ENCODE measurements at places on chromosomes 6 and 20.

DNA sequence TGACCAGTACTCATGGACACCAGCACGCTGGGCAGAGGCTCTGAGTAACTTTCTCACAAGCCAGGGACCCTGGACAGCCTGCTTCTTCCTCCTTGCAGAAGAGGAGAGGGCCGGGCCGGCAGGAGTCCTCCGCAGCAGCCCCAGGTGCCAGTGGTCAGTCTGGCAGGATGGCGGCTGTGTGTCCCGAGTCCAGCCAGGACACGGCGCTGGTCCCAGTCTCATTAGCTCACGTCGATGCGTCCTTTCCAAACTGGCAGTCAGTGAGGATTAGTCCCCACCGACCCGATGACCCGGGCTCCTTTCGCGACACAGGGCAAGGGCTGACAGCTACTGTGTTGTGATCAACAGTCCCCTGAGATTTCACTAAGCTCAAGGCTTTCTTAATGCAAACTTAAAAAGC is 267.0 kb downstream of the TAF4 start:
- DNase-seq: no peak

GRCh38 chr6:40788661-40789655 is 201.8 kb upstream of the LRFN2 start:
- DNase-seq: peak; percentile 17

DNA sequence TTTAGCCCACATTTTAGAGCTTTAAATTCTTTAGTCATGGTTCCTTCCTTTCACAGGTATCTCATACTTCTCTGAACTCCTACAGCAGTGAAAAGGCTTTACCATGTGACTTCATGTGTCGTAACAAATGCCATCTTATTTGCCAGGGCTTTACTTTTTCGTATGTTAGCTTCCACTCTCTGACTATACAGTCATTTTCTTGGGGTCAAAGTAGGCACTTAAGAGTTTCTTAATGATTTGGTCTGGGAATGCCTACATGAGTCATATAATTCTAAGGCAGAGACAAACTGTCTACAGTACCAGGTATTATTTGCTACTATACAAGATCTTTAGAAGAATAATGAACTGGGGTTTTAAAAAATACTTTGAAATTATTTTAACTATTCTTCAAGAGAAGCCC is 15.0 kb downstream of the RAB23 start:
- DNase-seq: no peak

GRCh38 chr6:105805501-105806023 is 280.6 kb upstream of the PRDM1 start:
- no peak for DNase-seq

GRCh38 chr6:36319436-36319762 is 17.3 kb downstream of the BNIP5 start:
- no peak for DNase-seq

DNA sequence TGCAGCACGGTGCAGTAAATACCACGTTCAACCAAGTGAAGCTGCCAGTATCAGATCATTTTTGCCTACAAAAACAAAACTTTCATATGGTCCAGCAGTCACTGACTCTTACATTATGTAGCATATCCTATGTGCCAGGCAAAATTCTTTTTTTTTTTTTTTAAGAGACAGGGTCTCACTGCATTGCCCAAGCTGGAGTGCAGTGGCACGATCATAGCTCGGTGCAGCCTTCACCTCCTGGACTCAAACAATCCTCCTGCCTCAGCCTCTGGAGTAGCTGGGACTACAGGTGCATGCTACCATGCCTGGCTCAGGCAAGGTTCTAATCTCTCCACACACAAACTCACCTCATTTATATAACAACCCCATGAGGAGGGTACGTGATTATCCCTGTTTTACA is 208.6 kb upstream of the JARID2 start:
- no peak for DNase-seq

GRCh38 chr20:34458631-34459030 is 57.6 kb upstream of the DYNLRB1 start:
- DNase-seq: no peak

DNA sequence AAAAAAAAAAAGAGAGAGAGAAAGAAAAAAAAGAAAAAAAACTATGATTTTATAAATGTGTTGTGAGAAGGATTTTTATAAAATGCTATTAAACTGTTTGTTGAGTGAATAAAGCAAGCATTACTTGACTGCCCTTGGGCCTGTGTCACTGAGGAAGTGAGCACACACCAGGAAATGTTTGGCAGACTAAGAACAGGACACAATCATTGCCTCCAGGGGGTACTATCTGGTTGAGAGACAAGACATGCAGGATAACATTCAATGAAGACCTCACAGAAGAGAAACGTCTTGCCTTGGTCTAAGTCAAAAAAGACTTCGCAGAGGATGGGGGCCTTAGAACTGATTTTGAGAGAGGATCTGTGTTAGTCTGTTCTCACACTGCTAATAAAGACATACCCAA is 40.6 kb downstream of the MTFR2 start:
- DNase-seq: no peak

- peak; percentile 34 for DNase-seq
Observed at GRCh38 chr6:12605888-12606345, 110.7 kb upstream of the PHACTR1 start.

GRCh38 chr6:150336299-150336698 is 32.5 kb upstream of the IYD start:
- DNase-seq: no peak

DNA sequence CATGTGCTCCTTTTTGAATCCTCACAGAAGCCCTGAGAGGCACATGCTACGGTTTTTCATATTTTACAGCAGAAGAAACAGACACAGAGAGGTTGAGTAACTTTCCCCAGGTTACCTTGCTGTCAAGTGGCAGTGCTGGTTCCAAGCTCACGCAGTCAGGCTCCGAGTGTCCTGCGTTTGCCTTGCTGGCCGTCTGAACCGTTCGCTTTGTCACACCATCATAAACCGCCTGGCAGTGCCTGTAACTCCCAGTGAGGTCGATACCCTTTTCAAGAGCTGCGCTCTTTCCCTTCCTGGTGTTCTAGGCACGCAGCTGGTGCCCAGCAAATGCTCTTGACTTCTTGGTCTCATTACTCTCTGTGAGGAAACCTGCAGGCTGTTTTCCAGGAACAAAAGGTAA is 31.3 kb upstream of the KCNG1 start:
- DNase-seq: no peak

GRCh38 chr6:168047841-168048723 is 30.9 kb downstream of the FRMD1 start:
- DNase-seq: no peak

DNA sequence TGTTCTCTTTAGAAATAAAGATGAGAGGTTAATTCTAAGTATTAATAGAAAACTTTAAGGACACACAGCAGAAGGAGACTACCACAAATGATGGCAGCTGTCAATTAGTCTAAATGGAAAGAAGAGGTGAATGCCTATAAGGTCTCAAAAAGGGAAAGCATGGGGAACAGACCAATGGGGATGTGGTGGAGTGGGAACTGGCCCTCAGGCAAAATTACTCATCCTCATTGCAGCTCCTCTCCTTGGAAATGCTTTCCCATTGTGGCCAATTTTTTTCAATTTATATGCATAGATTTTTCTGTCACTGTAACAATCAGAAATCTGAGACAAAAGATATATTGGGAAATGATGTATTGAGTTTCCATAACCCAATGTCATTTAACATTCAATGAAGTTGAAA is 222.9 kb upstream of the DEFB112 start:
- DNase-seq: no peak

DNA sequence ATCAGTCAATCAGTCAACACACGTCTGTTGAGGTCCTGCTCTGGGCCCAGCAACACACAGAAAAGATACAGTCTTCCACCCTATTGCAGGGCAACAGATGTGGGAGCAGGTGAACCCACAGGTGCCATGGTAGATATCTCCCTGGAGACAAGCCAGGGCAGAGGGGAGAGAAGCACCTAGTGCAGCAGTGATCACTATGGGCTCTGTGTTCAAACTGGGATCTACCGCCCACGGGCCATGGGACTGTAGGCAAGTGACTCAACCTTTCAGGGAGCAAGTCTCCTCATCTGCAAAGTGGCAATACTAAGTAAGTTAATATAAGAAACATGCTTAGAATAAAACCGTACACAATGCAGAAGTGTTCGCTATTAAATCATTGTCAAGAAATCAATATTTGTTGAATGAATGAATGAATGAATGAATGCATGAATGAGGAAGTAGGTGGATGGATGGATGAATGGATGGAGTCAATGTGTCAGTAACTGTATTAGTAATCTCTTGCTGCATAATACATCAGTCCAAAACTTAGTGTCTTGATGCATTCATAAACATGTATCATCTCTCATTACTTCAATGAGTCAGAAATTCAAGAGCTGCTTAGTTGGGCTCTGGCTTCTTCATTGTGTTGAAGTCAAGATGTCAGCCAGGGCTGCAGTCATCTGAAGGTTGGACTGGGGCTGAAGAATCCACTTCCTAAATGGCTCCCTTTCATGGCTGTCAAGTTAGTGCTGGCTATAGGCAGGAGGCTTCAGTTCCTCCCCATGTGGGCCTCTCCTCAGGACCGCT is 31.9 kb upstream of the NFATC2 start:
- no peak for DNase-seq

DNA sequence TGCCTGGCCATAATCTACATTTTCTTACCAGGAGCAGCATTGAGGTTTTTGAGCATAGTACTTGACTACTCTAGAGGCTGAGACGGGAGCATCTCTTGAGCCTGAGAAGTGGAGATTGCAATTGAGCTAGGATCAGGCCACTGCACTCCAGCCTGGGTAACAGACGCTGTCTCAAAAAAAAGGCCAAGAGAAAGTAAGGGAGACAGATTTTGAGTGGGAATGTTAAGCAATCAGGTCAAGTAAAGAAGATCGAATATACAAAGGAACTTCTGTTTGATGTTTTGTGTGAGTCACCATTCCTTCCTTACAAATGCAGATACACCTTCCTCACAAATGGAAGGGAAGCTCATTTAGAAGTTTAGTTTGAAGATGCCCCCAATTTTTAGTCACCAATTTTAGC is 4.4 kb downstream of the PNRC1 start:
- no peak for DNase-seq

GRCh38 chr6:26019261-26019830 is 56.7 kb downstream of the TRIM38 start:
- no peak for DNase-seq

DNA sequence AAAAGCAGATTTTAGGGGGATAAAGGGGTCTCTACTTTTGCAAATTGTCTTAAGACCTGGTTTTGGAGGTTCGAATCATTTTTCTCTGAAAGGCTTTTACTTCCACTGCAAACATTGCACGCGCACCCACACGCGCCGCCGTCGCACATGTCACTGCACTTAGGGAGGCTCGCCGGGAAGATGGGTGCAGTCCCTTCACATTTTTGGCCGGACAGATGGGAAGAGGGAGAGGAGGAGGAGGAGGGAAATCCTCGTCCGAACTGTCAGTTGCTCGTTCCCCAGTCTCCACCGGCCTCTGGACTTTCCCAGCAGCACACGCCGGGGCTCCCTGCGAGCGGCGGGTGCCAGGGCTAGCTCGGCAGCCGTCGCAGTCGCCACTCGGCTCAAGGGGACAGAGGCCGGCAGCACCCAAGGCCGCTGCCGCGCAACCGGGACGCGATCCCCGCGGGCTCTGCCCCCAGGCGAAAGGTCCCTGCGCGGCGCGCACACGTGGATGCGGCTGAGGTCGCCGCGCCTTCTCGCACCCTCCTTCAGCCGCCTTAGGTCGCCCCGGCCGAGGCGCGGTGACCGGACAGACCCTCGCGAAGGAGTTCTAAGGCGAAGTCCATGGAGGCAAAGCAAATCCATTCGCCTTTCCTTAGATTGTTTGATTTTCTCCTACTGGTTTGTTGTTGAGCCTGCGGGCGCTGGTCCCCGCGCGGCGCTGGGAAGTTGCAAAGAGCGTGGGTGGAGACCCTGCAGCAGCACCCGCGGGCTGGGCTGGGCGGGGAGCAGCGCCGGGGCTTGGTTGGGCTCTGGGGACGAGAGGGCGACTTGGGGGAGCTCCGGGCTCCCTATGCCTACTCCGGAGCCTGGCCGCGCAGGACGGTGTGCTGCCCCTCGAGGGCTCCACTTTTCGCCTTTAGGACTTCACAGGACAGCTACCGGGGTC is 1.2 kb downstream of the MYB start:
- DNase-seq: peak; percentile 31

DNA sequence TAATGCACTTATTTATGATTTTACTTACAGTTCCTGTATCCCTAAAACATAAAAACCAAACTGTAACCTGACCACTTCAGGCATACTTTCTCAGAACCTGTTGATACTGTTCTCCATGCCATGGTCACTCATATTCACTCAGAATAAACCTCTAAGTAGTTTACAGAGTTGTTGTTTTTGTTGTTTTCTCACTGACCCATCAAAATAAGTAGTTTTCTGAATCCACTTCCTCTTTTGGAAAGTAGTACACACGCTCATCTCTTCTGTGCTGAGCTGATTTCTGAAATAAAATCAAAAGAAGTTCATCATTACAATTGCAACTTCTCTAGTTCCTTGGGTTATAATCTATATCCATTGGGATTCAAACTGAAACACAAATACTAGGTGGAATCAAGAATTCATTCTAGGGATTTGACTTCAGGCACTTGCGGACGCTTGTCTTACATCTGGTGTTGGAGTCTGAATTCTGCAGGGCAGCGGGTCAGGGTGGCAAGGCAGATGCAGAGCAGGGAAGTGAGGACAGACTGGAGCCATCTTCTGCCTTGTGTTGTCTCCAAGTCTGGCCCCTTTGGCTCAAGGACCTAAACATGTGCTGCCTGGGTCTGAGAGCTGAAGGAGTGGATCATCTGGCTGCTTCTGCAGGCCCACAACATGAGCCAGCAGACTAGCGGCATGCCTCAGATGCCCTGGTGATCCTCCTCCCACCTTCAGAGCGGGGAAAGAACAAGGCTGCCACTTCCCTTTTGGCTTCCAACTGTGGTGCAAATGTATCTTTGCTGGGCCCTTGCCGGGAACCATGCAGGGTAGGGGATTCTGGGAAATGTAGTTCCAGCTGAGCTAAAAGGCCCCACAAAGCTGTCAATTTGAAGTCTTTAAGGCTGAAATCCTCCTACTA is 167.9 kb upstream of the MYLIP start:
- no peak for DNase-seq

DNA sequence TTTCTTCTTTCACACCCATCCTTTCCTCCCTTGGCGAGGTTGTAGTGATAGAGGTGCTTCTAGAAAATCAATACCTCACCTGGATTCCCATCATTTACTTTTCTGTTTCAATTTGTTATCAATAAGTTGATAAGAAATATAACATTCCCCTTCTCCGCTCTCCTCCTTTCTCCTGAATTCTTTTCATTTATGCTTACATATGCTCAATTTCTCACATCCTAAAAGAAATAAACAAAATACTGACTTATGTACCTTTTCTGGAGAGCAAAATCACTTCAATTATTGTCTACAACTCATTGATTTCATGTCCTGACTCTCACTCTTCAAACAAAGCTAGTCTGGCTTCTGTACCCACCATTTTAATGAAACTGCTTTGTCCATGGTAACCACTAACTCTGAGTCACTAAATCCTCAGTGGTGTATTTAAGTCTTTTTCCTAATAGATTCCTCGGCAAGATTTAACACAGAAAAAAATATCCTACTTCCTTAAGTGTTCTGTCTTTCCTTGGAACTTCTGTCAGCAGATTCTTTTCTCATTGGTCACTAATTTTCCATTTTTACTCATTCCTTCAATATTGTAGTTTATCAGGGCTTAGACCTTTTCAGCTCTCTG is 289.6 kb downstream of the RFPL4B start:
- DNase-seq: no peak
